Tongue (tissue), 3 donors: ENCODE measurements at places on chromosomes 4 and X.
A peak's percentile ranks its signal among the peaks of the same experiment; 100 is the strongest.

DNA sequence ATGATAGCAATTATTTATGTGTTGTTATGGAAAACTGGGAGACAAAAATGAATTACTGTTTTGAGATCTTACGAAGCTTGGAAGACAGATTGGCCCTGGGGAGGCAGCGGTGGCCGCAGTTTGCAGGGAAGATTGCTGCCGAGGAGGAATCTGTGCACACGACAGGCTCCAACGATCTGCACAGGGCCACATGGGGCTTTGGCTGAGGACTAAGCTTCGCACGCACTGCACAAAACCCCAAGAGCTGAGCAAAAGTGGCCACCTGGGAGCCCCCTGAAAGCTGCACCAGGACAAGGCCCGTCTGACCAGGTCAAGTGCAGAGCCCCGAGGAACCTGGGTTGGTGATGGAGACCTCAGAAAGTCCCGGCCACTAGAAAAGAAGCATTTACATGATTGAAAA lies 5.2 kb upstream of the PDE6B start:
- DNase-seq, result no peak

DNA sequence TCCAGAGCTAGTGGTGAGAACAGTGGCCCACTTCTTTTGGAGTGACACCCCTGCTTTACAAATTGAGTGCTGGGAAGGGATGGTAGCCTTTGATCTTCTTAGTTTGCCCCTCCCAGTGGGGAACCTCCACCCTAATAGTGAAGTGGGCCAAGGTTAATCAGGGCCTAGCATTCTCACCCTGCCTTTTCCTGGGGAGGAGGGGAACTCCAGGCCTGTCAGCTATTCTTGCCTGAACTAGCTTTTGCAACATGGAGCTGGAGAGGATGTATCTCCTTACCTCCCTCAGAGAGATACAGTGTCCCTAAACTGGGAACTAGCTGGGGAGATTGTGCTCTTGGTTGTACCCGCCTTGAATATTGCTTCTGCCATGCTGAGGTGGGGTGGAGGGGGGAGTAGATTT lies 20.6 kb downstream of the PHKA1 start:
- DNase-seq, result no peak

- DNase-seq, result no peak
Observed at GRCh38 chr4:119865789-119866188, 200.9 kb downstream of the MAD2L1 start.

DNA sequence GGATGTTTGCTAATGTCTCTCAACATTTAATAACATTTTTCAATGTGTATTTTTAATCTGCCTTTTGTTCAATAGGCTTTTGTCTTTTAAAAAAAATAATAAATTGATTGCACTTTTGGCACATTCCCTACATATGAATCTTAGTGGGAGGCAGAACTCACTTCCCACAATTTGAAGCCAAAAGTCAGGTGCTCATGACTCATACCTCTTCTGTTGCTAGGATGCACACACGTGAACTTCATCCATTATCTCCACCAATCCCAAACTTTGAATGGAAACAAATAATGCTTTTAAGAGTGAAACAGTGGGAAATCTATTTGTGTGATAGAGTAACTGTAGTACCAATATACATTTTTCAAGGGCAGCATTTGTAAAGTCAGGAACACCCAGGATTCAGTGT lies 260.5 kb downstream of the IQCM start:
- no peak for DNase-seq

DNA sequence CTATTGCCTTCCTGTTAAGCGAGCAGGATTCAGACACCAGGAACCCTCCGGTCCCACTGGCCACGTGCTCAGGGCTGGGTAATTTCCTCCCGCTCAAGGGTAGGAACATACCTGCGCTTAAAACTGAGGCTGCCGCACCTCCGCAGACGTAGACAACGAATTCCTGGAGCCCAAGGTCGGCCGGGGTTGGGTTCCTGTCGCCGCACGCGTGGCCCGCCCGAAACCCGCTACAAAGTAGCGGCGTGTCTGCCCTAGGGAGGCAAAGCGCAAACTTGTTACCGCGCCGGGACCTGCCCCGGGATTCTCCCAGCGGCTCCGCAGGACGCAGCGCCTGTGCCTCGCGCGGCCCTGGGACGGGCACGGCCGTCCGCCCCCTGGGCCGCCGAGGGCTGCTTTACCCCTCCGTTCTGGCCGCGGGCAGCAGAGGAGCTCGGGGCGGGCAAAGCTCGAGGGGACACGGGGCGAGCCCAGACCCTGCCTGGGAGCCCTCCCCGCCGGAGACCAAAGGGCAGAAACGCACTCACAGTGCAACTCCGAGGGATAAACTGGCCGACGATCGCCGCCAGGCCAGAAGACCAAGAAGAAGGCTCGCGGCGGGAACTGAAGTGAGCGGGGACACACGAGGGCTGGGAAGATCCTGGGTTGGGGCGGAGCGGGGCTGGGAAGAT lies at the start of gene ERVMER34-1:
ERVMER34-1 (minus strand) TSS at position 607 of the 668 bp plus-strand sequence. CDS start 5,905 bp downstream, outside the sequence.
- DNase-seq, result peak; percentile 43

GRCh38 chrX:12360986-12361598 lies 222.8 kb downstream of the FRMPD4 start:
- no peak for DNase-seq

GRCh38 chr4:161356351-161356750 lies 807.4 kb downstream of the FSTL5 start:
- DNase-seq, result no peak

- DNase-seq, result no peak
Observed at GRCh38 chr4:48566034-48566384, 76.0 kb downstream of the ZAR1 start.

- no peak for DNase-seq
Observed at GRCh38 chr4:52638717-52639116, 20.4 kb downstream of the USP46 start.

- DNase-seq, result peak; percentile 52
Observed at GRCh38 chr4:139419388-139419914, 34.5 kb upstream of the RAB33B start.
